ENCODE measurements at places on chromosomes 11 and 22.
A peak's percentile ranks its signal among the peaks of the same experiment; 100 is the strongest.

DNA sequence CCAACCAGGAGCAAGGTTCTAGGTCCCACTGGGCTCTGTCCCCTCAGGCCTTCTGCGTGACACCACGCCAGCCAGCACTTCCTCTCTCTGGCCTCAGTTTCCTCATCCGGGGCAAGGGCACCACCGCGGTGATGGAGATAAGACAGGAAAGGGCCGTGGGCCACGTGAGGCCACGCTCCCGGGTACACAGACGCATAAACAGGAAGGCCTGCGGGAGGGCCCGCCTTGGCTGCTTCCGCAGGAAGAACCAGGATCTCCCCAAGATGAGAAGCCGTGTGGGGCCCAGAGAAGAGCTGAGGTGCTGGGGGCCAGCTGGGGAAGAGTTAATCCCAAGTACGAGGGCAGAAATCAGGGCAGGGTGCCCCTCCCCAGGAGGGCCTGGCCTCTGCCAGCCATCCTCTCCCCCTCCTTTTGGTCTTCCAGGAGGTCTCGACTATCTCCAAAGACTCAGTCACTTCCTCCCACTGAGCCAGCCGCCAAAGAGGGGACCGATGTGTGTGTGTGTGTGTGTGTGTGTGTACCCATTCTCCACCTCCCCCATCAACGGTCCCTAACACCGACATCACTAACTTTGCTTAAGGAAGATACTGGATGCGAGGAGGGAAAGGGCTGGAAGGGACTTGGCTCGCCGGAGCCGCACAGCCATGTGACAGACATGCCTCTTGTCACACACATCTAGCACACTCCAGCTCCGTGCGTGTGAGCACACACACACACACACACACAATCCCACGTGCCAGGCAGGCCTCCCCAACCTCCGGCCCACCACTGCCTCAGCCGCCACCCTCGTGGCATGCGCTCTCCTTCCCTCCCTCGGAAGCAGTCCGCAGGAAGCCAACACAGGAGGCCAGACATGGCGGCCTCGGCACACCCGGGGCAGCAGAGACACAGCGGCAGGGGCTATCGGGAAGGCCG is 1.4 kb downstream of the MFNG start:
- no peak for DNase-seq

GRCh38 chr11:94279996-94280395 is 24.4 kb upstream of the IZUMO1R start:
- DNase-seq = no peak

DNA sequence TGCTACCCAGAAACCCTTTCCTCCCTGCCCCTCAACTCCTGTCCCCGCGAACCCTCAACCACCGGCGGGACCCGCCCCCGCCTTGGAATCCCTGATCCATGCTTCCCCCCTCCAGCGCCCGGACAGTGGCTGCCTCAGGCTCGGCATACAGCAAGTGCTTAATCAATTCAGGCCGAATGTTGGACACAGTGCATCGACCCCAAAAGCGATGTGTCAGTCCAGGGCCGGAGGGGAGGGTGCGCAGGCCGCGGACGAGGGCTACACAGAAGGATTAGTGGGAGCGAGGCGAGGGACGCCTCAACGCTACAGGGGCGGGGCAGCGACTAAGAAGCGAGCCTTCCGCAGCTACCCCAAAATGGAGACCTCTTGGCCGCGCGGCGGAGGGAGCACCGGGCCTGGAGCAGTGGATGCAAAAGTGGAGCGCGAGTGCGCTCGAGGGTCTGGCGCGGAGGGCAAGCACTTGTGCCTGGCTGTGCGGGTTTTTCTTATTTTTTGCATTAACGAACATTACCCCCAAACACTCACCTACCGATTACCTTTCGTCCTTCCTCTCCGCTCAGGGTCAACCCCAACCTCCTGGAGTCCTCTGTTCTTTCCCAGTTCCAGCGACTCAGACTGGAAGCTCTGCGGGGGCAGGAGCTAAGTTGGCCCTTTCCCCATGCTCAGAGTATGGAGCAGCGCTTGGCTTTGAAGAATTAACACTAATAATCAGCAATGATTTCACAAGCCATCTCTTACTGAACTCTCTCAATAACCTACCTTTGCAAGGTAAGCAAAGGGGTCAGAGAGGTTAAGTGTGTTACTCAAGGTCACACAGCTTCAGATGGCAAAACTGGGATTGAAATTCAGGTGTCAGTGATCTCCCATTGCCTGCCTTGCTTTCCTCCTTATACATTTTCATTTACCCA is 30.0 kb upstream of the WNT11 start:
- DNase-seq = peak; percentile 58

- DNase-seq = no peak
Measured at GRCh38 chr11:10328314-10329098, 23.6 kb downstream of the ADM start.

DNA sequence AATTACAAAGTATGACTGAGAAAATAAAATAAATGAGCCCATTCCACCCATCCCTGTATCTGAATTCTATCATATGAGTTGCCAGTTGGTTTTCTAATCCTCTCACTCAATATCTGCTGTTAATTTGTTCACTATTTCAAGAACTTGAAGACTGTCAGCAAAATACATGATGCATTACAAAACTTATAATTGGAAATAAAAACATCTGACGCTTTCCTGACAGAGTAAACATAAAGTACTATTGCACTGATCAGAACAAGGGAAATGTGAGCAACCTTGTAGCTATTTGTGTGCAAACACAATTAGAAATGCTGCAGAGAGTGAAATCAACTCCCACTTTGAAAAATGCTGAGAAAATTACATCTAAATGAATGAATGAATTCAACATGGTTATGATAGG is 97.1 kb downstream of the MPPED2 start:
- no peak for DNase-seq

DNA sequence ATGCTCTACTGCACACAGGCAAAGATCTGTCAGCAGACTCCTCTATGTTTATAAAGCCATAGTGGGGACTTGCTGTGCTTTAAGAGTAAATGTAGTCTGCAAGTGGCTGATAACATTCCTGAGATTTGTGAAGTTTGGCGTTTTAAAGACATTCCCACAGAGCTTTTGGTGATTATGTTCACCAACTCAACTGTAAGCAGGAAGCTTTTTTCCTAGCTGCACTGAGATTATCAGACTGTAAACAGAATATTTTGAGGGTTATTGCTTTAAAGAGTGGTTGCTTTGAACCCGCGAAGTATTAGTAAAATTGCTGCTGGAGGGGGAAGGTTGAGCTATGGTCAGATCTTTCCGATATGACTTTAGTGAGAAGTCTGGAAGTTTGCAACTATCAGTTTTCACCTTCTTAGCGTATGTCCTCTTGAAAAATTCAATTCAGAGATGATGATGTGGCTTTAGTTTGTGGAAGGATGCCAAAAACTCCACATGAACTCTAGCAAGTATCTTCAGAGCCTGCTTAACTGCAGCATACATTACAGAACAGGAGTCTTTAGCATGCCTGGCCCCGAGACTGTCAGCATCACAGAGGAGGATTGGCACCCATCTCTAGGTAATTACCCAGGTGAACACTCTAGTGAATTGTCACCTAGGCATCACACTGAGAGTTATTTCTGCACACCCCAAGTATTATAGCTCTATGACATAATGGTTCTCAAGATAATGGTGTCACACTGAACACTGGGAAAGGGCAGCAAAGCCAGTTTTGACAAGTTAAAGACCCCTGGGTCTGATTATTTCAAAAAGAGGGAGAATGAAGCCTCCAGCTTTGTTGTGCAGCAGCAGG is 89.9 kb downstream of the MTNR1B start:
- peak; percentile 32 for DNase-seq

DNA sequence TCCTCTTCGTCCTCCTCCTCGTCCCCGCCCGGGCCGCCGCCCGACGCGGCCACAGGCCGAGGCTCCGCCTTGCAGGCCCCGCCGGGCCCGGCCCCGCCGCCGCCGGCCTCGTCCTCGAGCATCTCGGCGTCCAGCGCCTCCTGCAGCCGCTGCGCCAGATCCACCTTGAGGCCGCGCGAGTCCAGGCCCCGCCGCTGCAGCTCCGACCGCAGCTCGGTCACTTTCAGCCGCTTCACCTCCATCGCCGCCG is 417 bp downstream of the HNRNPUL2 start:
- DNase-seq = no peak

- no peak for DNase-seq
Measured at GRCh38 chr11:59011655-59012397, 72.5 kb downstream of the GLYATL1 start.

GRCh38 chr11:128518493-128519207 is 68.7 kb downstream of the ETS1 start:
- no peak for DNase-seq
